ENCODE measurements at places on chromosomes 2 and 18.

- no peak for DNase-seq
Observed at GRCh38 chr2:106039634-106040315, 154.3 kb downstream of the UXS1 start.

DNA sequence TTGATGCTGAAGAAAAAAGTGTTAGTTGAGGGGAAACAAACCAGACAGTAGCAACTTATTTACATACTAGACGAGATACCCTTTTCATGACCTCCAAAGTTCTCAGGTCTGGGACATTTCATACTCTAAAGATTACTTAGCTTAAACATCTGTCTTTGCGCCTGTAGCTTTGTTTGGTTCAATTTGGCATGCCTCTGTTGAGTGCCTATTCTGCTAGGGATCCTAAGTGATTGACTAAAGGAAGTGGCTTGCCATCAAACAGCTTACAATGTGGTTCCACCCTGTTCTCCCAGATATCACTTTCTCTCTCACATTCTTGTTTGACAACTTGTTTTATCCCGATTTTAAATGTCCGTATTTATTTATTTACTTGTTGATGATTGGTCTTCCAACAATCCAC, 488.8 kb downstream of the PARD3B start:
- DNase-seq = no peak

DNA sequence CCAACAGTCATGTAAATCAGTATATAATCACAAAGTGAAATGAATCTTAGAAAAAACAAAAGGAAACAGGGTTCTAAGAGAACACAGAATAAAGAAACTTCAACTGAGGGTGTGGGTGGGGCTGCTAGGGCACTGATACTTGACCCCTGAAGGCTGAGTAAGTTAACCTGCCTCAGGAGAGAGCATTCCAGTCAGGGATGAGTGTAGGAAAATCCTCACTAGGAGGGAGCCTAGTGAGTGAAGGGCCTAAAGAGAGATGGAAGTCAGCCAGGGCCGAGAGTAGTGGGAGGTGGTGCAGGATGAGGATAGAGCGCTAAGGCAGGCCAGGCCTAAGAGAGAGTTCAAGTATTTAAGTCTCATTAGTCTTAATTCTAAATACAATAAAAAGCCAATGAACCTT, 342.6 kb downstream of the SATB2 start:
- no peak for DNase-seq

GRCh38 chr2:143205106-143205764, 76.0 kb downstream of the ARHGAP15 start:
- DNase-seq = no peak

DNA sequence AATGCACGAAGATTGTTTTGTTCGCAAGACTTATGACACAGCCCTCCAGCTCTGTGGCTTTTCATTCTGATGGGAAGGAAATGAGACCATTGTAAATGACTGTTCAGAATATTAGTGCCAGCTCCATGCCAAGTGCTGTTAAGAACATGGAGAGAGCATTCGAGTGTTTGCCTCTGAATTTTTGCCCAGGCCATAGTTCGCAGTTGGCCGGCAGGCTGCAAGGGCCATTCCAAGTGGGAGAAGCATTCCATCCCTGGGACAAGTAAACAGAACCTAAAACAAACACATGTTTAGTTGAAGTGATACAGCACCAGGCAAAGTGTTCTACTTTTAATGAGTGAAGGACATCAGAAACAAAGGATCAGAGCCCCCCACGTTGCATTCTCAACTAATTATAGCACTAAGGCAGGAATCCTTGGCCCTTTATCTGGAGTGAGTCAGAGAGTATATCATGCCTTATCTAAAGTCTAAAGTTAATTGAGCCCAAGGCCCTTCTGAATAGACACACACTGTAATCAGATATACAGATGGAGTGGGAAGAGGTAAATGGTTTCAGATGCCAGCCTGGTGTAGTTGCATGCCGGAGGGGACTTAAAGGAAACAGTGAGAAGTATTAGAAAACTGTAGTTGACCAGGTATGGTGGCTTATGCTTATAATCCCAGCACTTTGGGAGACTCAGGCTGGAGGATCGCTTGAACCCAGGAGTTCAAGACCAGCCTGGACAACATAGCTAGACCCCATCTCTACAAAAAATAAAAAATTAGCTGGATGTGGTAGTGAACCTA, 53.3 kb downstream of the NEDD4L start:
- DNase-seq = no peak

Measured in osteocyte (in vitro differentiated cells).